Stimulated activated effector memory CD8-positive, alpha-beta T cell treated with anti-CD3 and anti-CD28 coated beads, Interleukin-12 subunit alpha, Interleukin-12 subunit beta, amount 100 ng/mL, for 72 hours (primary cell): ENCODE measurements at places on chromosomes 3 and 15.

GRCh38 chr15:98689431-98689861 is 41.1 kb downstream of the IGF1R start:
- no peak for DNase-seq

DNA sequence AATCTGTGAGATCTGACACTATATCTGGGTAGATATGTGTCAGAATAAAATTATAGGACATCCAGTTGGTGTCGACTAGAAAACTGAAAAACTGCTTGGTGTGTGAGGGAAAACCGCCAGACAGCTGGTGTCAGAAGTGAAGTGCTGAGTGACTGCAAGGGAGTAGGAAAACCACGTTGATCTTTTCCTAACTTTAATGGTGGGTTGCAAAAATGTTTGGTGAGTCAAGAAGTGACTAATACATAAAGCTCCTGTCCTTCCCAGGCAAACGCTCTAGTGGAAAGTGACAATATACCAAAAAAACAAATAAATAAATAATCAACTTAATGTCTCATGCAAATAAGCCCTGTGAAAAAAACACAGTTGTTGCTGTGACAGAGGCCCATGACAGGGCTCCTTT is 7.3 kb upstream of the CD96 start:
- DNase-seq, result no peak

GRCh38 chr3:125168711-125169393 is 43.7 kb downstream of the SLC12A8 start:
- DNase-seq, result no peak

DNA sequence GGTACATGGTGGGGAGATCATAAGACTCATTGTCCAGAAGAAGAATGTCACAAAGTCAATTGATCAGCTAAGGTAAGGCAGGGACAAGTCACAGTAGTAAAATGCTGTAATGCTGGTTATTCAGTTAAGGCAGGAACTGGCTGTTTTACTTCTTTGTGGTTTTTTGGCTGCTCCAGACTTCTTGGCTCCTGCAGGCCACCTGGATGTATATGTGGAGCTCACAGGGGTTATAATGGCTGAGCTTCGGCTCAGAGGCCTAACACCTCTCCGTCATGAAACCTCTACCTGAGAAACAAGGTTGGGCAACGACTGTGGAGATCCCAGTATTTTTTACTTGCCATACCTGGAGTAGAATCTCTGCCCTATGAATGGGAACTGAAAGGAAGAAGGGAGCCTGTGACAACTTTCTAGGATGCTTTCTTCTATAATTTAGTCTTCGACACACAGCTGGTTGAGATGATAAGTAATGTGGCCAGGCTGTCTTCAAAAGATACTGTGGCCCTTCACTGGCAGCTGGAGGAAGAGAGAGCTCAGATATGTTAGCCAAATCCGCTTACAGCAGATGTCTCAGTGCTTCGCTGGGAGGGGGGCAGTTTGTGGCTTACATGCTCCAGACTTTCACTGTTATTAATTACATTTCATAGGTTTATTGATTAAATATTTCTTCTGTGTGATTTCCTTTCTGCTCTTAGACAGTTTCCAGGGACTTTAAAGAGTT is 887.8 kb downstream of the IGSF11 start:
- DNase-seq, result no peak

DNA sequence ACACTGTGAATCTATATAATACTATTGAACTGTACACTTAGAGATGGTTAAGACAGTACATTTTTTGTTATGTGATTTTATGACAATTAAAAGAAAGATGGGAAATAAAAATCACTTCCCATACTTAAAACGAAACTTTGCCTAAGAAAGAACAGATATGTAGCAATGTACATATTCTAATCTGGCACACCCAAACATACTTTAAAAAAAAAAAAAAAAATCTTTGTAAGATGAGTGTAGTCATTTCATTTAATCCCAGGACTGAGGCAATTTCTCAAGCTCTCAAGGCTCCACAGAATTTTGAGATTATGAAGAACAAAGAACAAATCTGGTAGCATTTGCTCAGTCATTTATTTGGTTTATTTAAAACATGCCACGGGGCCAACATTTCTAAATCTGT is 40.3 kb upstream of the FEZF2 start:
- no peak for DNase-seq

DNA sequence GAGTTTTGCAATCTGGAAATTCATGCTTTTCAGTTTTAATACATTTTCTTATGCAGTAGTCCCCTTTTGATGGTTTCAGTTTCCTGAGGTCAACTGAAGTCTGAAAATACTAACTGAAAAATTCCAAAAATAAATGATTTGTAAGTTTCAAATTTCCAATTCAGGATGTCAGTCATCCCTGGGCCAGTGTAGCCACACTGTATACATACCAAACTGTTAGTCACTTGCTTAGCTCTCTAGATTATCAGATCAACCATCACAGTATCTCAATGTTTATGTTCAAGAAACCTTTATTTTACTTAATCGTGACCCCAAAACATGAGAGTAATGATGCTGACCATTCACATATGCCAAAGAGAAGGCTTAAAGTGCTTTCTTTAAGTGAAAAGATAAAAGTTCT is 715.5 kb downstream of the GBE1 start:
- no peak for DNase-seq

DNA sequence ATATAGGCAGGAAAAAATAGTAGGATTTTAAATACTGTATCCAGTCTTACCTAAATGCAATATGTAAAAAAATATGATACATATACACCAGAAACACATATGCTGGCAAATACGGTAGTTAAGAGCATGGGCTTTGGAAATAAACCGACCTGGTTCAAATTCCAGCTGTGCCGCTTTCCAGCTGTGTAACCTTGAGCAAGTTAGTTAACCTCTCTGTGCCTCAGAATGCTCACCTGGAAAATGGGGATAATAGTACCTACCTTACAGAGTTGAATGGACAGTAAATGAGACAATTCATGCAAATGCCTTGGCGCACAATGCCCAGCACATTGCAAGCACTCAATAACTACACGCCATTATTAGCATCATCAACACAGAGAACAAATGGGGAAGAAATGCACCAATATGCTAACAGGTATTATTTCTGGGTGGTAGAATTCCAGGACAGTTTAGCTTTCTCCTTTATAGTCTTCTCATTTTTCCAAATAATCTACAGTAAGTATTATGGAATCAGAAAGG is 50.6 kb downstream of the SUMF1 start:
- DNase-seq, result no peak

- no peak for DNase-seq
Observed at GRCh38 chr15:75694241-75695182, 18.1 kb downstream of the CSPG4 start.

DNA sequence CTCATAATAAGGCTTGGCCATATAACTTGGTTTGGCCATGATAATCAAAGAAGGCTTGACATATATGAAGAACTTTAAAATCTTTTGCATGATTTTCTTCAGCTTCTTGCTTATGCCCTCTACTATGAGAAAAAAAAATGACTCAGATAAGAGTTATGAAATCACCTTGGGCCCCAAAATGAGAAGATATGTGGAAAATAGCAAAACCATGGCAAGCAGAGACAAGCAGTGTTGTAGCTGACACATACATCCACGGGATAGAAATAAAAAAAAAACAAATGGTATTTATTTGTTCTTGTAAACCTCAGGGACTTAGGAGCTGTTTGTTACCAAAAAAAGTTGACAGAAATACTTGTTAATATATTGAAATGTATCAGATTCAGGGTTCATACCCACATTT is 614.8 kb upstream of the BCHE start:
- no peak for DNase-seq

DNA sequence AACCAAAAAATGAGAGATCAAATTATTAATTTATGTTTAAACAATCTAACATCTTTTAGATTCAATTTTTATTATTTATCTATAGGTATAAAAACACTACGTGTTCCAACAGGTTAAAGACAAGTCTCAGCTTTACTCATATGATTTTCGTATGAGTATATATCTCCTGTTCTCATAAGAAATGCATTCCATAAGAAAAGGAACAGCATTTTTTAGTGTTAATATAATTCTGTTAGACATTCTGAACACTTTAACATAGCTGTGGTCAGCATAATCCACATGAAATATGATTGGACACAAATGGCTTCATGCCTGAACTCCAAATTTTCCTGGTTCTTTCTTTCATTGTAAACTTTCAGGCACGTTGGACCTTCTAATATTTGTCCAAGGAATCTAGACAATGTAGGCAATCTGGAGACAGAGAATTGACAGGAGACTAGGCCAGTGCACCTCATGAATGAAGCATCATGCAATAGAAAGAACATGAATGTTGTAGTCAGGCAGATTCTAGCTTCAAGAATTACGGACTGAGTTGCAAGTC is 1122.0 kb upstream of the ALCAM start:
- DNase-seq, result no peak

GRCh38 chr3:4776980-4777581 is 202.2 kb upstream of the BHLHE40 start:
- DNase-seq, result peak; percentile 70

DNA sequence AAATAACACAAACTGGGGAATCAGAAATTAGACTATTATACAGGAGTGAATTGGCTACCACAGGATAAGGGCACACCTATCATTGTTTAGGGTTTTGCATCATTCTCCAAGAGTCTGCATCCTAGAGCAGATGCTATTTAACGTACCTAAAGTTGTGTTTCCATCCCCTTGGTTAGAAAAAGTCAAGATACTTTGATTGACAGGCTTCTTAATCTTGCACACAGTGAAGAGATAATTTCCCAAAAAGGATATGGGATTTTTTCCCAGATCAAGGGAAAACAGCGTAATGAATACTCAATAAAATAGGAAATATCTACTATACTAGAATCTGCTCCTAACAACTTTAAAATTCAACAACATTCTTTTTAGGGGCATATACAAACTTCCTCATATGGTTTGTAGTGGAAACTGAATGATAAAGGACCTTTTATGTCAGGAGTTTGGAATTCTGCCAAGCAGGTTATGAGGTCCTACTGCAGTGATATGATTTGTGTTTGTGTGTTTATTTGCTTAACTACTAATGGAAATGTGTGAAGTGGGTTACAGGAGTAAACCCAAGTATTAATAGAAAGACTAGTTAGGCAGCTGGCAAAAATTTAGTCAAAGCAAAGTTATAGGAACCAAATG is 124.1 kb upstream of the MME start:
- DNase-seq, result no peak

DNA sequence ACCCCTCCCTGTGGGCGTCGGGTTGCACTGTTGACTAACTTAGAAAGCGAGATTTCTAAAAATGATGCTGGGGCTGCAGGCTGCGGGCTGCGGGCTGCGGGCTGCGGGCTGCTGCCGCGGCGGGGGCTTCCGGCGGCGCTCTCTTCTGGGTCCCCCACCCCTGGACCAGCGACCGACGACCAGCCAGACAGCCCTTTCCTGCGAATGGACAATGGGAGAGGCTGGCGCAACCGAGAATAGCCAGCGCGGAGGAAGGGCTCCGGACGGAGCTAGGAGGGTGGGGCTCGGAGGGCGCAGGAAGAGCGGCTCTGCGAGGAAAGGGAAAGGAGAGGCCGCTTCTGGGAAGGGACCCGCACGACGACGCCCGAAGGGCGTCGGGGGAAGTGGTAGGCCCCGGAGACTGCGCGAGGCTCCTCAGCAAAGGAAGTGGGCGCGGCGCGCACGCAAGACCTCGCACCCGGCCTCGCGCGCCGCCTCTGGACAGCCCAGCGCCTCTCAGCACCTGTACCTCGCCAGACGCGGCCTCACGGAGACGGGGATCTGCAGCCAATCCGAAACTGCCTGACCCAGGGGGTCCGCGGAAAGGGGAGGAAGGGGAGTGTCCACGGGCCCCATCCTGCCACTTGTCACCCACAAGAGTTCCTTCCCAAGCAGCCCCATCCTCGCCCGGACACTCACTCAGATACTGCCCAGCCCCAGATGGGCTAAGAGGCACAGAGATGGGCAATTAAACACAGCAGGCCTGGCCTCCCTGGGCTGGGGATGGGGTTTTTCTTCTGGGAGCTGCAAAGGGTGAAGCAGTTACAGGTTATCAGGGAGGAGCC is 70.7 kb downstream of the SLC12A8 start:
- DNase-seq, result peak; percentile 77

GRCh38 chr3:118292841-118293240 is 741.8 kb downstream of the IGSF11 start:
- no peak for DNase-seq

GRCh38 chr3:90056281-90057032 is 949.0 kb downstream of the EPHA3 start:
- DNase-seq, result no peak

- no peak for DNase-seq
Observed at GRCh38 chr15:31222773-31223341, 103.8 kb upstream of the KLF13 start.

DNA sequence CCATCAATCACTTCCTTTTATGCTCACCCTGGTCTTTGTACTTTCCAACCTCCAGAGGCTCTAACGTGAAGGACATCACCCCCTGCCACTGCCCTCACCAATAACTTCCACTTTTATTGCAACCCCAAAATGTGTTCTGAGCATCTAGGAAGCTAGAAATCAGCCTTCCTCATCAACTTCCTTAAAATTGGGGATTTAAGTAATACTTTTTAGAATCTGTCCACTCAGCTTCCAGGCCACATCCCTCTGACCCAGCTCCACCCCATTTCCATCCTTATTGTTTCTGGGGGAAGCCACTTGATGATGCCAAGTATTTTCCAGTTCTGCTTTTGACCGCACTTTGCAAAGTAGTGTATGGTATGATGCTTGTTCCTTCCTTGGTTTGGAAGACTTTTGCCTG is 73.5 kb upstream of the XCR1 start:
- no peak for DNase-seq

- DNase-seq, result no peak
Observed at GRCh38 chr3:187951452-187952190, 202.3 kb upstream of the LPP start.

- DNase-seq, result no peak
Observed at GRCh38 chr15:32822739-32823138, 104.9 kb downstream of the GREM1 start.

DNA sequence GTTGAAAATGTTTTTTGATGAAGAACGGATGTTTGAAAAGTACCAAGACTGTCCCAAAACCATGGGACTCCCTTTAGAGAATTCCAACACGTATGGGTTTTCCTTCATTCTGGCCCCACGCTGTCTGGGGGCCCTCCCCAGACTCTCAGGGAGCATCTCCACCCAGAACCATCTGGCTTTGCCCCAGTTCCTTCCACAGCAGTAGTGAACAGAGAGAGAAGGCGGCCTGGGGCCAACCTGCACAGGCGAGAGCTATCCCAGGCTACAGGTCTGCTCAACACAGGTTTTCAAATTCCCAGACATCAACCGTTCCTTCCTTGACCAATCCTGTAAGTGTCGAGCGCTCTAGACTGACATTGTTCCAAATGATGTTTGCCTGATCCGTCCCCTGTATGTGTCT is 92.5 kb upstream of the SNRPA1 start:
- DNase-seq, result no peak

DNA sequence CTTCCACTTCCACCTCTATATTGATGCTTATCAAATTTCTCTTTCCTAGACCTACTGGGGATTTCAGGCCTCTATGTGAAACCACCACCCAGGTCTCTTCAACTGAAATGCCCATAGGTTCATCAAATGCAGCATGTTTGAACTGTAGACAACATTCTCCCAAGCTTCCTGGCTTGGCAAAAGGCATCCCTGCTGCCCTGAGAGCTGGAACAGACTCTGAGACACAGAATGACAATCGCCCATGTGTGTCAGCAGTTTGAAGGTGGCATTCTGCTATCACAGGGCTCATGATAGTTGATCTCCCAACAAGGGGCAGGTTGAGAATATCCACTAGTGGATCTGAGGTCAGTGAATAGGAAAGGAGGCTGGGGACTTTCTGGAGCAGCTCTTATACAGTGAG is 200.7 kb downstream of the RPLP1 start:
- DNase-seq, result no peak
